ENCODE measurements at places on chromosomes 16 and 17. TPM values are rescaled to one million over a fixed set of nuclear protein-coding genes. Genes with fewer than 3 reads are reported as not detected.

GRCh38 chr17:4533523-4534504 is 21.4 kb downstream of the MYBBP1A start:
- DNase-seq: no peak

Gene TNFRSF17
- 0.30 TPM for polyA plus RNA-seq

DNA sequence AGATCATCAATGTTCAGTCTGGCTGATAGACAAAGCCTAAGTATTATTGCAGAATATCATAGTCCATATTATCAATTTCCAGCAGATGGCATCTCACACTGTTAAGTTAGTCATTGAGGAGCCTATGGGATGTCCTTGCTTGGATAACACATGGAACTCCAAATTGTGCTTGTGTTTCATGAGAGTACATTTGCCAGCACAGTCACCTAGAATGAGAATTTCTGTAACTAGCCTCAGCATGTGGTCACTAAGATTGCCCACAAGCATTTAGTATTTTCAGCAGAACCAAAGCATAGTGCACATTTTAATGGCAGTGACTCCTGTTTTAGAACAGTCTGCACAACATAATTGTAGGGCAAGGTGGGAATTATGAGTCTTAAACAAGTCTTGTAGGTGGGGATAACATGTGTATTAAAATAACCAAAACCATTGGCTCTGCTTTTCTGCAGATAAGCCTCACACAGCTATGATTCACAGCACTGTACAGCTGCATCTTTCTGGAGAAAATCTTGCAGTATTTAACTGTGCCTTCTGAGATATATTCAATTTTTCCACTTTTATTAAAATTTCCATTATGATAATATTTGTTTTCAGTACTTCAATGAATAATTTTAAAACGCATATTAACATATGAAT is 882.8 kb upstream of the SOX9 start:
- DNase-seq: peak; percentile 25

DNA sequence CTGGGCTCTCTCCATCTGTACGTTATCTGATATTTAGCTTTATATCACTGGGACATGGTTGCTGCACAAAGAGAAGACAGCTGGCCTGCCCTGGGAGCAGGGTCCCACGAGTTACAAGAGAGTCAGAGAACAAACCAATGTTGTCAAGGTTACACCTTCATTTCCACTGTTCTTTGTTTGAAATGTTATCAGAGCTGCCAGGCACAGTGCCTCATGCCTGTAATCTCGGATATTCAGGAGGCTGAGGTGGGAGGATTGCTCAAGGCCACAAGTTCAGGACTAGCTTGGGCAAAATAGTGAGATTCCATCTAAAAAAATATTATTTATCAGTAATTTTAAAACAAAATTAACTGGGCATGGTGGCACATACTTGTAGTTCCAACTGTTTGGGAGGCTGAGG is 34.6 kb downstream of the ATP6V0A1 start:
- no peak for DNase-seq

- no peak for DNase-seq
These were observed 1.5 kb downstream of the KRTAP16-1 start for GRCh38 chr17:41307647-41308046.

Gene TBC1D3I
- not detected for polyA plus RNA-seq

DNA sequence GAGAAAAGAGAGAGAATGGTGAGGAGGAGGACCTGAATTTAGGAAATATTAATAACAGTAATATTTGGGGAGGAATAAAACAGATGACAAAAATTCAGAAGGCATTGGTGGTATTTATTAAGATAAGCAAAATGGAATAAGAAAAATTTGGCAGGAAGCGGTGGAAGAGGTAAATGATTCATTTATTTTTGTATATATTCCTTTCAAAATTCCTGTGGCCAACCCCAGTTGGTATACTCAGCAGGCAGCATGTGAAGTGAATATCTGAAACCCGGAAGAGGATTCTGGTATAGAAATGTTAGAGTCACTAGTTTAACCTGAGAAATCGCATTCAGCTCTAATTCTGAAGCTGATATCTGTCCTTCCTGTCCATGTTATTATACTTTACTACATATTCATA is 792.0 kb downstream of the KCNJ2 start:
- no peak for DNase-seq

GRCh38 chr16:83970430-83970815 is 2.4 kb downstream of the NECAB2 start:
- no peak for DNase-seq

DNA sequence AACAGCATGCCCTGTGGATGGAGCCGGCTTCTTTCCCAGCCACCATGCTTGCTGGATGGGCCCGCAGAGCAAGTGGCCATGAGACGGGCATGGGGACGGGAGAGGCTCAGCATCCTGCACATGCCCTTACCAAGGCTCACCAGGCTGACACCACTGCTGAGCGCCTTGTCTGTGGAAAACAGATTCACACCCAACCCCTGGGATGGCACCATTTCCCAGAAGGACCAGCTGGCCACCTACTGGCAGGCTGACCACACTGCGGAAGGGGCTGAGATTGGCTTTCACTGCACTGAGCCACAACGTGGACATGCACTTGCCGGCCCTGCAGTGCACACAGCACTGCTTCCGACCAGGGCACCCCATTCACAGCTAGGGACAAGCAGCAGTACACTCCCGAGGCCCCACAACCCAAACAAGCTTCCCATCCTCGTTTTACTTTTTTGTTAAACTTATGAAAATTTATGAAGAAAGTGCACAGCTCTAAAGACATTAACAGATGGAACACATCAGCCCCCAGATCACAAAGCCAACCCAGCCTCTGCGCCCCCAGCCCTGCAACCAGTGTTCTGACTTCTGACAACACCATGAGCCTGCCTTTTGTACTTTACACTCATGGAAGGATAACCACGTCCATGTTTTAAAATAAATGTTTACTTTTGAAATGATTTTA is 13.9 kb upstream of the KRTAP17-1 start:
- peak; percentile 36 for DNase-seq

Gene GP1BA
- 3.5 TPM for polyA plus RNA-seq

Gene CDK3
- polyA plus RNA-seq: 23.1 TPM

DNA sequence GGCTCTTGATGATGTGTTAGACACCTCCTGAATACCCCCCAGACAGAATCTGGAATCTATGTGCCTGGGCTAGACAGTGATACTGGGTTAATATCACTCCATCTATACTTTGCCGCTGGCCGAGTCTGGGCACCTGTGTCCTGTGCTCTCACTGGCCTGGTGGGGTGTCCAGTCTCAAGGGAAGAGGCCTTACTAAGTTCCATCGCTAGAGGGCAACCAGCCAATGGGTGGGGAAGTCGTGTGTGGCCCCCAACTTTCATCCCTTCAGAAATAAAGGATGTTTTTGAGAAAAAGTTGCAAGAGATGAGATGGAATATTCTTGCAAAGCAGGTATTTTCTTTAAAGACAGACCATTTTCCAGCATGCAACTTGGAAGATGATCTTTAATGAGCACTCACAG is 1.6 kb upstream of the GLP2R start:
- DNase-seq: no peak

Data from right lung (tissue), 10 donors.